ENCODE measurements at places on chromosomes 3 and 15.

DNA sequence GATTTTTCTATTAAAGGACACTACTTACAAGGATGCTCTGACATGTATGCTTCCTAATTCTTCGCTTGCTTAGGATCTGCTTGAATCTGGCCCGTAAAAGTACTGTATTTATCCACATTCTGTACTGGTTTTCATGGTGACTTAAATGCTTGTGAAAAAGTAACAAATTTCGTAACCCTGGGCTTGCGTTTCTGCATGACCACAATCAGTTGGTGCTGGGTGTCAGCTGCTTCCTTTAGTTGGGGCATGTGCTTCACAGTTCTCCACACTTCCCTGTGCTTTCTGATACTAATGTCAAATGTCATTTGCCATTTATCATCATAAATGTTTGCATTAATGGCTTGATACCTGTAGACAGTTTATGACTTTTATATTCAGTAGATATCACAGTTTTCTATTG lies 218.4 kb upstream of the MLF1 start:
- no peak for DNase-seq

- DNase-seq = no peak
Measured at GRCh38 chr3:88775026-88775690, 332.3 kb upstream of the EPHA3 start.

GRCh38 chr3:152234657-152235375 lies 33.9 kb upstream of the MBNL1 start:
- no peak for DNase-seq

DNA sequence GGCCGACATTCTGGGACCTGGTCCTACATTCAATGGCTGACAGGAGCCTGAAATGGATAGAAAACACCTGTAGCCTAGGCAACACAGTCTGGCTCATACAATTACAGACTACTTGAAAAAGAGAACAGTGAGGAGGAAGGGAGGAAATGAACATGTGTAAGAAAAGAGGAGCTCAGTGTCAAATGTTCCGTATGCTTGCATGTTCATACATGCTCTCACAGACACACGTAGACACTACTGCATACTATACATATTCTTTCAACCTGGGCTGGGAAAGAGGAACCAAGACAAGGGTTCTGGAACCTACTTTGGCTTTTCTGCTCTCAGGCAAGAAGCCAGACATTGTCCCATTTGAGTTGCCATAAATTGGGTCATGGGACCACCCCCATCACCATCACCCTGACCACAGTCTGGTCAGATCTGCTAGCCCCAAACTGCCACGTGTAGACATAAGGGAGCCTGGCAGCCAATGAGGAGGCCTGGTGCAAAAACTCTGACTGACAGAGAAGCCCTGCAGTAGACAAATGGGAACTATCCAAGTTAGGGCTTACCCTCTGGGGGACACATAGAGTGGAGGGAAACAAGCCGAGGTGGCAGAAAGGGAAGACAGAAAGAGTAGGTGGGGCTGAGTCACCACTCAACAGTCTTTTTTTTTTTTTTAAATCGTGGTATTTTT lies 310.0 kb downstream of the SHQ1 start:
- DNase-seq = no peak

GRCh38 chr3:116018646-116019045 lies 395.3 kb downstream of the GAP43 start:
- DNase-seq = no peak

- DNase-seq = no peak
Measured at GRCh38 chr15:40853241-40853890, 9.5 kb downstream of the SPINT1 start.

- no peak for DNase-seq
Measured at GRCh38 chr3:31009881-31010280, 115.4 kb upstream of the GADL1 start.

DNA sequence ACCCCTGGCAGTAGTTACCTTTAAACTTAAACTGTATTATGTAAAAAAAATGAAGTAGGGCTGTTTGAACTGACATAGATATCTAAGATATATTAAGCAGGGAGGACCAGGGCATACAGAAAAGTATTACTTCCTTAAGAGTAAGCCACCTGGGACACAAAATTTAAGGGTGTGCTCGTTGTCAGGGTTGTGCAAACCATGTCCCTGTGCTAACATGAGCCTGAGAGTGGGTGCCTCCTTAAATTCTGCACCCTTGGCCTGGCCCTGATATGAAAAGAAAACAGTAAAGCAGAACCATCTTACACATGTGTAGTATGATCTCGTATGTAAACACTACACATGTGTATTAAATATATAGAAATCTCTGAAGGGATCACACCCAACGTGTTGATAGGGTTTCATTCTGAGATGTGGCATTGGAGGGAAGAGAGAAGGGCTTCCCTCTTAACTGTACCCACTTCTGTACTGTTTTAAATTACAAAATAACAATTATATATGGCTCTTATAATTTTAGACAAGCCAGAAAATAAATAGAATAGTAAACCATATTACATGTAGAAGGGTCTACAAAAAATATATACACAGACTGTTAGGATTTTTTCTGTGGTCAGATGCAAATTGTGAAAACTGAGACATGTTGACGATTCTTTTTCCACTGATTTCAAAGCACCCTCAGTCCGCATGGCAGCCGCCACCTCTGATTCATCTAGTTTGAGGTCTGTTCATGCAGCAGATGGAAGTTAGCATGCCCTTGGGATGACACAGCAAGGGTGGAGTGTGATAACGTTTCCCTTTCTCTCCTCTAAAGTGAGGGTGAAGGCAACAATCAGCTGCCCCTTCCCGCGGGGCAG lies 400.8 kb upstream of the PROK2 start:
- DNase-seq = no peak

GRCh38 chr3:107561980-107562379 lies 39.2 kb downstream of the BBX start:
- no peak for DNase-seq
